NCI-H526 (cell line): ENCODE measurements at places on chromosomes 1 and 21.

GRCh38 chr1:13513063-13513894, 524 bp downstream of the LRRC38 start:
- DNase-seq, result no peak

- DNase-seq, result no peak
Observed at GRCh38 chr1:93669369-93669768, 12.3 kb downstream of the BCAR3 start.

GRCh38 chr1:6352138-6352563, 41.4 kb downstream of the ACOT7 start:
- DNase-seq, result no peak

GRCh38 chr1:197269053-197269452, 1.0 kb downstream of the CRB1 start:
- peak; percentile 75 for DNase-seq

DNA sequence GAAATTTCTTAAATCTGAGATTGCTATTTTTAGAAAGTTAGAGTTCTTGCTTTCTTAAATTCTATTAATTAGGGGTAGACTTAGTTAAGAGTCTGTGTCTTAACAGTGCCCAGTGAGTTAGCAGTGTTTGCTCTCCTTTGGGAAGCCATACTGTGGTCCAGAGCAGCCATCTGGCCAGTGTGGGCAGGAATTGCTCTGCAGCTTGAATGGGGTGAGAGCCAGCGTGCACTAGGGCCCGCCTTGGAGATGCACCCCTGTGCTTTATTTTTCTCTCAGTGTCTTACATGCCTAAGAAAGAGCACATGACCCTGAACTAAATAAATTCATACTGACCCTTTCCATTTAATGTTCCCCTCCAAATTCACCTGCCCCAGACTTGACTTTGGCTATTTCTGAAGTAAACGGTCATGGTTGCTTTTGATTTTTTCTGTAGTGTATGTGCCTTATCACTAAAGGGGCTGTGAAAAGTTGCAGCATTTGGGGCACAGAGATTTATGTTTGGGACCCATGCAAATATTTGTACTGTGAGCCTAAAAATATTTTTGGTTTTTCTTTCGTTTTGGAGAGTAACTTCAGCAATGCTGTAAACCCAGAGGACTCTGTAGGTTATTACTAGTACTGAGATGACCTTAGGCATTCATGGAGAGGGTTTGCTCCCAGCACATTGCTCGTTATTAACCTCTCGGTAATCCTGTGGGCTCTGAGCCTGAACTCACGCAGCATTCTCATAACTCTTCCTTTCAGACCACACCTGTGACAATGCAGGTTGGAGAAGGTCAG, 21.3 kb upstream of the KCNQ4 start:
- DNase-seq, result no peak

- no peak for DNase-seq
Observed at GRCh38 chr1:79006564-79006963, at the start of gene ADGRL4. Gene ADGRL4 (minus strand): TSS chr1:79006730. CDS start chr1:79006654, 76 bp downstream.

DNA sequence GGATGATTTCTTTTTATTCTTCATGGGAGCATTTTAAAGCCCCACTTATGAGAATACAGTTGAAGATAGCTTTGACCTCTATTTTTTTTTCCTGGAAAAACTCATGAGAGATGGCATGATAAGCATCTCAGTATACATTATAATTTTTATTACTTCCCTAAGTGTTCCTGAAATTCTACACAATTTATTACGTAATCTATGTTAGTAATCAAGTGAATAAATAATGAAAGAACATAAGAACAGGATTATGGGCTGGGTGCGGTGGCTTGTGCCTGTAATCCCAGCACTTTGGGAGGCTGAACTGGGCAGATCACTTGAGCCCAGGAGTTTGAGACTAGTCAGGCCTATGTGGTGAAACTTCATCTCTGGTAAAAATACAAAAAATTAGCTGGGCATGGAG, 13.2 kb upstream of the PRKAA2 start:
- no peak for DNase-seq

- DNase-seq, result peak; percentile 72
Observed at GRCh38 chr1:23184212-23184934, 15.7 kb upstream of the LUZP1 start.

- no peak for DNase-seq
Observed at GRCh38 chr1:55054396-55054795, 15.0 kb downstream of the PCSK9 start.

DNA sequence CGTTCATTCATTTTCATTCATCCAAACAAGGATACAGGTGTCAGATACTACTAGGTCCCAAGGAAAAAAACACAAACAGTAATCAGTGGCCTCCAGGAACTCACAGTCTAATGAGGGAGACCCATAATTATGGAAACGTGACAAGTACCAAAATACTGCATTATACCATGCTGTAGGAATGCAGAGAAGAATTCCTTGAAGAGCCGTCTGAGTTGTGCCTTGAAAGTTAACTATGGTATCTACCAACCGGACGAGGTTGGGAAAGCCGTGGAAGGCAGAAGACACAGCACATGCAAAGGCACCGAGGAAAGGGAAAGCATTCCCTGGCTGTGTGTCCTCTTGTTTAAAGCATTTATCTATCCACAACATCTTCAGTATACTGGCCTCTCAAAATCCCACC, 206.0 kb downstream of the DAB1 start:
- DNase-seq, result no peak

DNA sequence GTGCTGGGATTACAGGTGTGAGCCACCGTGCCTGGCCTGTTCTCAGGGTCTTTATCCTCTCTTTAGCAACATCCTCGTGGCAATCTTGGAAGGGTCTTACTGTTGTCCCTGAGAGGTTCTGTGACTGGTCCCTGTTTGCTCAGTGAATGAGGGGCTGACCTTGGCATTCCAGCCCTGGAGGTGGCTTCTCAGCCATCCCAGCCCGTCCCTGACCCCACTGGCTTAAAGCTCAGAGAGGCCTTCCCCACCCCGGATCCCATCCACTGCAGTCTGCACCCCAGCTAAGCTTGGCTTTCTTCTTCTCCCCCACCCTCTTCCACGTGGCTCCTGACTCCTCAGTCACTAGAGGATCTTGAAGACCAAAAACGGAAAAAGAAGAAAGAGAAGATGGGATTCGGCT, 88.3 kb upstream of the TMEM51 start:
- DNase-seq, result no peak

- DNase-seq, result no peak
Observed at GRCh38 chr21:29293495-29293894, 5.2 kb upstream of the BACH1 start.

- no peak for DNase-seq
Observed at GRCh38 chr1:21913763-21914162, 23.3 kb downstream of the HSPG2 start.

- no peak for DNase-seq
Observed at GRCh38 chr1:8574985-8575384, 242.5 kb downstream of the RERE start.

DNA sequence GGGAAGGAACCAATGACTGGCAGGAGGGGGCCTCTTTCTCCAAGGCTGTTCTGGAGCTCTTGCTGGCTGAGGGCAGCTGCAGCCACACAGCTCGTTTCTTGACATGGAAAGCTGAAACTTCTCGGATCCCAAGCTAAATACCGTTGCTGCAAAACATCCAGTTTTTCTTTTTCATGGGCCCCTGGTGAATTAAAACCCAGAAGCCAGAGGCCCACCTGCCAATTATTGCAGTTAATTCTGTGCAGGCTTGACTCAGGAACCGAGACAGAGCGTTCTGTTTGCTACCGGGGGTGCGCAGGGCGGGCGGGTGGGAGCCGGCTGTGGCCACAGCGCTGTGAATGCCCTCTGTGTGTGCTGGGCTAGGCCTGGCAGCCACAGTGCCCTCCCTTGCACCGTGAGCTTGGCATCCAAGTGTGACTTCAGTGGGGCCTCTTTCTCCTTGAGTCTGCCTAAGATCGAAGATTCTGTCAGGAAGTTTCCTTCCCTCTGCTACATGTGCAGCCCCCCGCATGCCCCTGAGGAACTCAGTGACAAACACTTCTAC, 19.9 kb upstream of the KCNE2 start:
- no peak for DNase-seq

DNA sequence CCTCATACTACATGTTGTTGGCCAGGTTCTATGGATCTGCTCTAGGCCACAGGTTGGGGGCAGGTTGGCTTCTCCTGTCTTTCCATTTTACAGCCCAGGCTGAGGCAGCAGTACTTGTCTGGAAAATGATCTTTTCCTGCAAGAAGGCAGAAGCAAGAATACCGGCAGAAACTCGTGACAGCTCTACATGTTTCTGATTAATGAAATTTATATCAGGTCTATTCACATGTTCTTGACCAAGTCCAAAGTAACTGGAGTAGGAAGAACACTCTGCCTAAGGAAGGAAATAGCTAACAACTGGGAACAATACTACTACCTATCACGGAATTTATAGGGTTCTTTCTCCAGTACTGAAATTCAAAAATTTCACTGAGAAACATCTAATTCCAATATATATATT, 98.3 kb downstream of the PLPPR5 start:
- no peak for DNase-seq

DNA sequence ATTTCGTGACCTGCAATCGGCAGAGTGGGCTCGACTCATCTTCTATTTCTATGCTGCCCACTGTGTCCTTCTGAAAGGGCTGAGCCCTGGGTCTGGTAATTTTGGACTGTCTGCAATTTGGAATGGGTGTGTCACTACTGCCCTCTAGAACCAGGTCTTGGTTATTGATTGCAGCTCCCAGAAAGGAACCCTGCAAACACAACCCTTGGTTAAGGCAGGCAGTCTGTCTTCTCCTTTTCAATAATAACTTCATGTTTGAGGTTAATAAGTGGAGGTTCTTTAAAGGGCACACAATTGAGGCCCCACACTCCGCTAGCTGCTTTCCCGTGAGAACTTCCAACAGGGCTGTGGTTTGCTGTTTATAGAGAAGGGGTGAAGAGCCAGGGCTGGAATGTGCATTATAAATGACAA, 79.9 kb upstream of the LYST start:
- no peak for DNase-seq

- DNase-seq, result no peak
Observed at GRCh38 chr1:234316937-234317336, 56.3 kb upstream of the COA6 start.

- DNase-seq, result no peak
Observed at GRCh38 chr1:167054946-167055630, 35.1 kb downstream of the GPA33 start.

DNA sequence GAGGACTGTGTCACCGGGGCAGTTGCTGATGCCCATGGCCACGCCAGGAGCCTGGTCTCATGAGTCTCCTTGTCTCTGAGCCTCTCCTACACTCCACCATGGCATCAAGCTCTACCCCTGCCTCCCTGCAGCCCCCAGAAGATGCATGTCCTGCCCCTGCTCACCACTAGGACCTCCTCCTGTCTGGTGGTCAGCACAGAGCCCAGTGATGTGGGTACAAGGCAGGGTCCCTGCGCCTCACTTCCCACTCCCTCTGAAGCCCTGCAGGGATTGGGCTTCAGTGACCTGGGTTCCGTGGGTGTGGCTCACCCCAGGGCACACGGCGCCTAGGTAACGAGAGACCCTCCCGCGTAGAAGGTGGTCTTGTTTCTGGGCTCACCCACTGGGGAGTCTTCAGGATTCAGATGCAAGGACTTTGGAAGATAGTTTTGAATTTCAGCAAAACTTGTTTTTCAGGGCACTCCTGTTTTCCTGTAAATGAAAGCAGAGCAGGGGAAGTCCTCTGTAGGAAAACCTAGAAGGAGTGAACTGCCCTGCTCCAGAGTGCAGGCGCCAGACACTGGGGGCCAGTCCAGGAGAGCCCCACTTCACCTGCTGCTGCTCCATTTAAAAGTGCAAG, 2.8 kb downstream of the COL18A1 start:
- no peak for DNase-seq

DNA sequence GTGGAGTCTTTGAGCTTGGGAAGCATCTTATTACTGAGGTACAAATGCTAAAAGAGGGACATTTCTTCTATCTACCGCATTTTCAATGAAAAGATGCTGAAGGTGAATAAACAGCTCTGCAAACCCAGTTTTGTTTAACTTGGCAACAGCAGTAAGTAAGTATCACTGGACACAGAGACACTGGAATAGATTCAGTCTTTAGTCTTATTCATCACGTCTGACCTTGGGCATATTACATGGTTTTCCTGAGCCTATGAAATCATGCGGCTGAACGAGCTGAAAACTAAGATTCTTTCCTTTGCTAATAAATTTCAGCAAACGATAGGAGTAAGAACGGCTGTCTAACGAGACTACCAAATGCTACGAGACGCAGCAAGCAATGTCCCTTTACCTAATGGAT, 207.4 kb downstream of the GABPA start:
- no peak for DNase-seq

- DNase-seq, result no peak
Observed at GRCh38 chr1:51240084-51240483, 4.0 kb downstream of the RNF11 start.
